ENCODE measurements at places on chromosomes 5 and 9.
A peak's percentile ranks its signal among the peaks of the same experiment; 100 is the strongest.

DNA sequence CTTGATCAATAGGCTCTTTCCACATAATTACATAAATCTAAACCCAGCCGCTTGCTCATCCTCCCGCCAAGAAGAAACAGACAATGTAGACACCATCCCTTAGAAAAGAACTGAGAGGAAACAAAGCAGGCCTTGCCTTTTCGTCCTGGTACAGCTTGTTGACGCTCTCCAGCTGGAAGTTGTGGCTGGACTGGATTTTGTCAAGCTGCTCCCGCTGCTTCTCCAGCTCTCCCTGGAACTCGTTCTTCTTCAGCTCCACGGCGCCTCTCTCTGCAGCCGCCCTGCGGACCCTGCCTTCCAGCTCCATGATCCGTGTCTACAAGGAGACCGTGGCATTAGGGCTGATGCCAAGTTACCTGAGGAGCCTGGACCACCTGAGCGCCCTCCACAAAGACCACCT is 22.1 kb downstream of the GOLM1 start:
- DNase-seq: no peak

- no peak for DNase-seq
Measured at GRCh38 chr9:8734760-8735159, 935.2 kb upstream of the DMAC1 start.

DNA sequence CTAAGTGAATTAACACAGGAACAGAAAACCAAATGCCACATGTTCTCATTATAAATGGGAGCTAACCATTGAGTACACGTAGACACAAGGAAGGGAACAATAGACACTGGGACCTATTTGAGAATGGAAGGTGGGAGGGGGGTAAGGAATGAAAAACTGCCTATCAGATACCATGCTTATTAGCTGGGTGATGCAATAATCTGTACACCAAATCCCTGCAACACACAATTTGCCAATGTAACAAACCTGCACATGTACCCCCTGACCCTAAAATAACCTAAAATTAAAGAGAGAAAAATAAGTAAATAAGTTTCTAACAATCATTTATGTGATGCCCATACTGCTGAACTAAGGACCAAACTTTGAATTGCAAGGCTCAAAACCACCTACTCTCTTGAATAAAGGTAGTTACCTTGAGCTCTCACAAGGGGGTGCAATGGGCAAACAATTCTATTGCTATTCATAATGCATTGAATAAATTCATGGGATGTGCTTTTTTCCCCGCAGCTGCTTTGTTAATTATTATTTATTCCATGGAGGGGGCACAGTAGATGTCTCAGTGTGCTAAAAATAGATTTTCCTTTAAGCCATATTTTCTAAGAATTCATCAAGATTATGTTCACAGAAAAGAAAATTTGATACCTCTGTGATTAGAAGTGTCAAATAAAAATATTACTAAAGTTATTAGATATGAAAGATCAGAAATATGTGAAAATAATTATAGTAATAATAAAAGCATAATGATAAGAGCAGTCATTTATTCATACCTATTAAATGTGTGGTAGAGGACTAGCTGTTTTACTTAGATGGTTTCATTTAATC is 76.2 kb upstream of the PTPN3 start:
- DNase-seq: no peak

DNA sequence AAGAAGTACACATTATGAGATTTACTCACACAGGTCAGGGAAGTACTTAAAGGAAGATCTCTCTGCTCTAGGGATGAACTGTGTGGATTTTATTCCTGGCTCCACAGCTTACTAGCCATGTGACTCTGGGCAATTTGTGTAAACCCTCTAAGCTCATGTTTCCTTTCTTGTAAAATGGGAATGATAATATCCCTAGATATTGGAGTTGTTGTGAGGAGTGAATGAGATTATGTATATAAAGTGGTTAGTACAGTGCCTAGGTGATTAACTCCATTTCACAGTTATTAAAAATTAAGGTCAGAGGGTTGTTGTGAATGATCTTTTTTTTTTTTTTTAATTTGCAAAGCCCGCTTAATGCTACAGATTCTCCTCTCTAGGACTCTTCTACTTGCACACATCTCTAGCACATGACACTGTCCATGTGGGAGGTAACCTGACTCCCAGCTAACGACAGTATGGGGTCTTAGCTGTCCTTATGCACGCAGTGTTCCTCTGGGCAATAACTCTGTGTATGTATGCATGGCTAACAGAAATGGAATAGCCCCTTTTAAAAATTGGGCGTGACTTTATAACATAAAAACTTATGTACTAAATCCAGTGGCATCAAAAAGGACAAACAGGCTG is 23.9 kb upstream of the MYOT start:
- DNase-seq: no peak

DNA sequence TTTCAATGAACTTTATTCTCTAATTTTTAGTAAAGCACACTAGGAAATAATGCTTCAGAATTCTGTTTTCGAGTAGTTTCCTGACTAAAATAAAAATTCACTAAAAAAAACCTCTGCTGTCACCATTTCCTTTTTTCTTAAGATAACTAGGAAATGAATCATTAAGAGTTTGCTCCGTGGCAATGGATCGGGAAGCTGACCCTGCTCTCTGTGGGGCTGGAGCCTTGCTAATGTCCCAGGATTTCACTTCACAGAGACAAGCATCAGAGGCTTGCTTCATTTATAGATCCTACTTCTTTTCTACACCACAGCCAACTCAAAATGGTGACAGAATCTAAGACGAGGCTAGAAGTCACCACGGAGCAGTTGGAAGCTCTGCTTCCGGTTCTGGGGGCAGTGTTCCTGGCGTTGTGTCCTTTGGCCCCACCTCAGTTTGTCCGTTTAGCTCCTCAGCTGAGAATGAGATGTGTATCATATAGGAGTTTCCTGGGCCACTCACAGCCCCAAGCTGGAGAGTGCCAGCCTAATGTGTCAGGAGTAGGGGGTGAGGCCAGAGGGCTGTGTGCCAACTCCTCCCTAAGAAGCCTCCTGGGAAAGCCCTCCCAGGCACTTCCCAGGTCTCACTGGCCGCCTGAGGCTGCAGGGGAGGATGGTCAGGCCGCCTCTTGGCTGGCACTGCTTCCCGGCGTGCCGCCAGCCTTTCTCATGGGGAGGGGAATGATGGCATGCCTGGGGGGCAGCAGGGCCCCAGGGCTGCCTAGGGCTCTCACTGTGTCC is 19.6 kb downstream of the TENT4A start:
- DNase-seq: no peak

DNA sequence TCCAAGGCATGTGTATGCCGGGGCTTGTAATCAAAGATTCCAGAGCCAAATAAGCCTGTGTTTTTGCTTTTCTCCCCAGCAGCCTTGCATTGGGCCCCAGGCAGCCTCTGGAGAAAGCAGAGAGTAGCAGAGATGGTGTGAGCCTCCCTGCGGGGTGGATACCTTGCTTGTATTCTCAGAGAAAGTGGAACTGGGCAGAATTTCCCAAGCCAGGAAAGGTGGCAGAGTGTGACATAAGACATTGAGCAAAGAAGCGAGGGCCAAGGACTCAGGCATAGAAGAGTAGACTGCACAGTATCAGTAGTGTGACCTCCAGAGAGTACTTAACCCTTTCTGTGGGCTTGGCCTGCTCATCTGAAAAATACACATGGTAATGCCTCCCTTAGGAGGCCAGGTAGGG is 1.6 kb upstream of the GSN start:
- DNase-seq: no peak

GRCh38 chr5:179321206-179321987 is 23.9 kb downstream of the ADAMTS2 start:
- DNase-seq: no peak

DNA sequence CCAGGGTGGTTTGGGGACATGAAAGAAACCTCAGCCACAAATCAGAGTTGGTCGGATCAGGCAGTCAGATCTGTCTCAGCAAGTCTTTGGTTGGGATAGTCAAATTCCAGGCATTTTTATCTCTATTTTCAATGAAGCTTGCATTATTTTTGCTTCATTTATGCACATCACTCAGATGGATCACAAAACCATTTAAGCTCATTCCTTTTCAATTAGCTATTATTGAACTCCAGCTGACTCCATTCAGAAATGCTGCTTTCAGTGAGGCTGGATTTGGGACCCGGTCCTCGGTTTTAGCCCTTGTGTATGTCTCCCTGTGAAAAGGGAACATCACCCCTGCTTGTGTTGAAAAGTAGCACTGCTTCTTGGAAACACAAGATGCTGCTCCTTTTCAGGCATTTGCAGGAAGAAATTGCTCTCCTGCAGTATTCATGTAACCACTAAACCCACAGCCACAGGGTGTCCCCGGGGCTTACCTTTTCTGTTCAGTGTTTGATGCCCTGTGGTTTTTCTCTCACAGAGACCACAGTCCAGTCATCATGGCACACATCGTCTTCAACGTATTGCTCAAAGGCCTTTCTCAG is 232.9 kb downstream of the NFIB start:
- DNase-seq: no peak

DNA sequence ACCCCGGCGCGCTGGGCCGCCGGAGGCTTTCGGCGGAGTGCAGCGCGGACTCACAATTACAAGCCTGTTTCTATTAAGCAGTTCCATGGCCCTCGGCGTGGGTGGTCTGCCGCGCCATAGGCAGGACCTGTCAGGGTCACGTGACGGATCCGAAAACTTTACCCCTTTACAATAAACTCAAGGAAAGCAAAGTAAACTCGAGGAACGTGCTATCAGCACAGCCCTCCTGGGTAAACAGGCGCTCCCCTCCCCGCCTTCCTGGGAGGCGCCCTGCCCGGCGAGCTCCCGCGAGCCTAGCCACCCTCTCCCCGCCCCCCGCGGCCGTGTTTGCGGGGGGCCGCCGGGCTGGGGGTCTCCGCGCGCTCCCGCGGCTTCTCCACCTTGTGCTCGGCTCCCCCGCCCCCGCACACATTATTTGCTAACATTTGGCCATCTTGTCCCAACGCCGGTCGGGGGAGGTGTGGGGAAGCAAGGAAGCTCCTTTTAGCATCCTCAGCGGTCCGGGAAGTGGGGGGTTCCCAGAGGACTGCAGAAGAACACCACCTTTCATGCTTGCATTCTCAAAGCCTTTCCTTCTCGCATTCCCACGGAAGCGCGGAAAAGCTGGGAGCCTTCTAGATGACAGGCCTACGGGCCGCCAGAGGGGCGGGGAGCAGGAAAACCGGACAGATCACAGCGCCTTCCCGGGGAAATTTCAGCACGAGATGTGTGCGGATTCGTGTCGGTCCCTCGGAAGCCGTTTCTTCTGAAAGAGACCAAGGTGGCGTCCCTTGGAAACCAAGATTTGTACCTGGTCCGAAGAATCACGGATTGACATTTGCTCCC is at the start of gene PTCH1:
TSS of gene PTCH1 (minus strand) at position 238 of the 825 bp plus-strand sequence.
- DNase-seq: peak; percentile 65

GRCh38 chr9:132824951-132825350 is 53.1 kb downstream of the AK8 start:
- DNase-seq: no peak

- no peak for DNase-seq
Measured at GRCh38 chr9:89419978-89420394, 77.9 kb downstream of the SEMA4D start.

DNA sequence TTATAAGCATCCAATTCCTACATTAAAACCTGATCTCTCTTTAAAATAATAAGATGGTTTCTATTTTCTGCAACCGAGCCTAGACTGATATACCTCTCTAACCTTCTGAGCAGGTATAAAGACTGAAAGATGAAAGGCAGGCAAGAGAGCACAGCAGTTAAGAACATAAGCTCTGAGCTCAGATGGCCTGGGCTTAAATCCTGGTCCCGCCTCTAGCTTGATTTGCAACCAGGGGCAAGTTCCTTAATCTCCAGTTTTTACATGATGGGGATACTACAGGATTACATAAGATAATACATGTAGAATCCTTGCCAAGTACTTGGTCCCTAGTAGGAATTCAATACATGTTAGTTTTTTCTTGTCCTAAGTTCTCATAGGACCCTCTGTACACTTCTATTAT is 33.9 kb downstream of the SLC24A2 start:
- DNase-seq: no peak

DNA sequence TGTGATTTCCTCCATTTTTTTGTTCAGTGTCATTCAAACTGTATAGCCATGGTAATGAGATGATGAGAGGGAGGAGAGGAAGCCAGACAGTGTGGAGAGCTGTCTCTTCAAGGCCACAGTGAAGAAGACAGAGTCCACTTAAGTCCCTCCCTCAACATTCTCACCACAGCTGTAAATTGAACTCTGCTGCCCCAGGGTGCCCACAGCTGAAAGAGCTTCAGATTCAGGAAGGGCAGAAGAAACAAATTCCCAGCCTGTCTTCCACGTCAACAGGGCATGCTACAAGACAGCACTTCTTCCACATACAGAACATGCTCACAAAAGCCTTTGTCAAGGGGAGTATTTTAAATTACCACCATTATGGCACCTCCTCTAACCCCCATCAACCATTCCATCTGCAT is 100.4 kb downstream of the KLHL3 start:
- DNase-seq: no peak

DNA sequence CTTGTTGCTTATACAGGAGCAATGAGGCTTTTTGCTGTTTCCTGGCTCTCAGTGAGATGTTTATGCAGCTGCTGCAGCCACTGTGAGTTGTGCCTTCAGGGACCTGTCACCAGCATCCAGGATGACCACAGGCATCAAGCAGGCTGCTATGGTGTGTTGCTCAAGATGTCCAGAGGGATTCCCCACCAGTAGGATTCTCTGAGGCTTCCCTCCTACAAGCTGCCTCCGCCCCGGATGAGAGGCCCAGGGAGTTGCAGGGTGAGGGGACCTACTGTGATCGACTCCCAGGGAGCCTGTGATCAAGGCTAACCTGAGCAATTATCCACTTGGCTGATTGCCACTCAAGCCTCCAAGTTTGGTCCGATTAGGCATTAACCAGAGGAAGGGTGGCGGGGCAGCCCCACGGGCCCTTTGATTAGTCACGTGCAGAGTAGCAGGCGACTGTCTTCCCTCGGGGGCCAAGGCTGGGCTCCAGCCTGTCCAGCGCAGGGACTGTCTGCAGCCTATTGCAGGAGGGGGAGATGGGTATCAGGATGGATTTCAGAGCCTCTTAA is 1.8 kb upstream of the FAT2 start:
- DNase-seq: no peak

DNA sequence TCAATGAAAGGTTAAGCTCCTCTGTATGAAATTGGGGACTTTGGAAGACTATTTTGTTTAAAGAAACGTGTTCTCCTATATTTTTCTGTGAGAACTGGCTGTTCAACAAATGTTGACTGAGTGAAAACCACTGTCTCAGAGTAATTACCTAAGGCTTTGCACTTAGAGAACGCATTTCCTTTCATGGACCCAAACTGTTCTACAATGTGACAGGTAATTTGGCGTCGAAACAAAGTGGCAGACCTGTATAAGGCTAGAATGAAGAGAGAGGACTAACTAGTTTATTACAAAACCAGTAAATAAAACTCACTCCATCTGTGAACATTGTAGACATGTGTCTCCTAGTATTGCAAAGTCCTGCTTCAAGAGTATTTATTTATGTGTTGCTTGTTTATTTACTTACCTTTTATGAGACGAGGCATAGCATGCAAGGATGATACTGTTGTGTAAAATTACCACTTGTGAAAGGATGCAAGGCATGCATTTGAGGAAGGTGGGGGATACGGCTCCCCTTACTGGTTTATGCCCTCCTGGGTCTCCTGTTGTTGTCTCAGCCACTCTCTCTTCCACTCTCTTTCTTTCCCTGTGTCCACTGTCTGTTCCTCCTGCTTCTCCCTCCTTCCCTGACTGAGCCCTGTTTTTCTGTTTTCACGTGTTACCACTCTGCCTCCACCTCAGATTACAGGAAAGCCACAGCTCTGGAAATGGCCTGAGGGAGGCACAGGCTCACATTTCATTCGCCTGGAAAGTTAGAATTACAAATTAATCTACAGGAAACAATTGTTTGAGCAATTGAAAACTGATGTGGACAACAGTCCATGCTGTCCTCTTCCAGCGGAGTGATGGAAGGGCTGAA is 444.0 kb upstream of the ZNF608 start:
- DNase-seq: no peak

Data from activated naive CD8-positive, alpha-beta T cell treated with anti-CD3 and anti-CD28 coated beads, Interleukin-2, amount 10 ng/mL, durations not matched to agents 7 days and 5 days (primary cell).